ENCODE measurements at places on chromosomes 4 and X.

- DNase-seq, result no peak
These were observed 56.4 kb upstream of the TMEM150C start for GRCh38 chr4:82618103-82618720.

- no peak for DNase-seq
These were observed 39.3 kb upstream of the WNK3 start for GRCh38 chrX:54397113-54397512.

- DNase-seq, result no peak
These were observed 203.7 kb upstream of the SLITRK2 start for GRCh38 chrX:145613894-145614293.

DNA sequence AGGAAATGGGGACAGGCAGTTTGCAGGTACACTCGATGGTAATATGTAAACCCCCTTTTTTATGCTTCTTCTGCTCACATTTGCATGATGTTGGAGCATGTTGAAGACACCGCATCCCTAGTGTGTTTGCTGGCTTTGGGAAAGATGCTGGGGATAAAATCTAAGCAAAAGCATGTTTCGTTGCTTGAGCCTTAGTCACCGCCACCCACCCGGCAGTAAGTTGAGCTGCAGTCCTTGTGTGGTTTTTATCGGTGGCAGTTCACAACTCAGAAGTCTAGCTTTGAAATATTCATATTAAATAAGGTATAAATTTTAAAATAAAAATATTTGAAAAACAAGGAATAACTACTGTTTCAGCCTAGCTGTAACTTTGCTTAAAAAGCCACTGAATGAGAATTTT, 21.7 kb upstream of the MND1 start:
- DNase-seq, result no peak

- DNase-seq, result no peak
These were observed 69.6 kb downstream of the PHOX2B start for GRCh38 chr4:41678951-41679350.

DNA sequence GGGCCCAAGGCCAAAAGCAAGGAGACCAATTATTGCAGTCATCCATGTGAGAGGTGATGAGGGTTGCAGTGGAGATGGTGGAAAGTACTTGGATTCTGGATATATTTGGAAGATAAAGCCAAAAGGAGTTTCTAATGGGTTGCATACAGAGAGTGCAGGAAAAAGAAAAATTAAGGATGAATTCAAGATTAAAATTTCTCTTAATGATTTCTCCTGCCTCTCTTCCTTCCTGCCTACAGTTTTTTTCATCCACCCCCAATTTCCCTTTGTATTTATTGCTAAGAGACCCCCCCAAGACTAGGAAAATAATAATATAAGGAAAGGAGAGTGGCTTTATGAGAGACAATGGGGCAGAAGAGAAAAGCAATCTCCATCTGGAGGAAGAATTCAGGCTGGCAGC, 8.6 kb upstream of the FGF5 start:
- no peak for DNase-seq

Data from retinal pigment epithelial cell (primary cell).